SW 1271 (cell line): ENCODE measurements at places on chromosomes 2 and 18.

DNA sequence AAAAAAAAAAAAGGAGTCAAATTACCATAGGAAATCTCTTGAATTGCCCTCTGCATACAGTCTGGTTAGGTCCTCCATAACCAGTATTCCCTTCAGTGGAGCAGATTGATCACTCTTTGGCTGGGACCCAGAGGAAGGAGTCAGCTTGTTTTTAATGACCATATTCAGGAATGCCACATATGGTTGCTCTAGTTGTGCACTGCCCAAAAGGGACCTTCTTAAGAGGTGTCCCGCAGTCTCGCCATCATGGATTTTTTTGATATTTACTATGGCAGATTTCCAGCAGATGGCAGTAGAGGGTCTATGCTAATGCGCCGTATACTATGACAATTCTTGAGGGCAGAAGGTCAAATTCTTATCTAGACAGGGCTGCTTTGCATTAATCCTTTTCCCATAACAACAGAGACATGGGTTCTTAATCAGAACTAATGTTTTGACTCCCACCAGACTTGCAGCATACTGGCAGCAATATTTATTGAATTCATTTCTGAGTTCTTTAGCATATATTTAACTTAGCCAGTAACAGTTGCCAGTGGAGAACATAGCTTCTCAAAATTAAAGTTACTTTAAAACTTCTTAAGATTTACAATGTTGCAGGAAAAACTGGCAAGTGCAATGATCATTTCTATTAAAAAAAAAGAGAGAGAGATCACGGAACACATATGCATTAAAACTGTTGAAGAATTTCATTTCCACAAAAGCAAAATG lies 31.8 kb upstream of the INPP4A start:
- DNase-seq: peak; percentile 6

DNA sequence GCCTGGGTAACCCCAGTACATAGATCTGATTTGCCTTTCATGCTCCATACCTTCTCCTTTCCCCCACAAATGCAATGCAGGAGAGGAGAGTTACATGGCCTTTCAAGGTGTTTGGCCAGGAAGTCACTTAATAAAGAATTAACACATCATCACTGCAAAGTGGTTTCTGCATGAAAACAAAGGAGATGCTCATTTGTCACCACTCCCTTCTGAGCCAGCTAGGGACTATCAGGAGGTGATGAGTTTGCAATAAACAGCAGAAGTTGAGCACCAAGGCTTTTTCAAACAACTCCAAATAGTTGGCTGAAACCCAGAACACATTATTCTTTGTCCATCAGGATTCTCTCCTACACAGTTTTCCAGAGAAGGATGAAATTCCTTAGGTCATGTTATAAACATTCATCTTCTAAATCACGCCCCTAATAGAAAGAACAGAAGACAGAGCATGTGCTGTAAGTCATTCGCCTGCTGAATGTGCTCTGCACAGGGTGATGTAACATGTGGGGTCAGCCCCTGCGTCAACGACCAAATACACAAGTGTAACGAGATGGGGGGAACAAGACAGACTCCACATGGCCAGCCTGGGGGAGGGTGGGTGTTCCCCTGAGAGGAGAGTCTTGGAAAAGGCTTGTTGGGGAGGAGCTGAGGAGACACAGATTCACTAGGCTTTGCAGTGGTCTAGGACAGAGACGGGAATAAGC lies 87.3 kb upstream of the RMDN2 start:
- DNase-seq: no peak

DNA sequence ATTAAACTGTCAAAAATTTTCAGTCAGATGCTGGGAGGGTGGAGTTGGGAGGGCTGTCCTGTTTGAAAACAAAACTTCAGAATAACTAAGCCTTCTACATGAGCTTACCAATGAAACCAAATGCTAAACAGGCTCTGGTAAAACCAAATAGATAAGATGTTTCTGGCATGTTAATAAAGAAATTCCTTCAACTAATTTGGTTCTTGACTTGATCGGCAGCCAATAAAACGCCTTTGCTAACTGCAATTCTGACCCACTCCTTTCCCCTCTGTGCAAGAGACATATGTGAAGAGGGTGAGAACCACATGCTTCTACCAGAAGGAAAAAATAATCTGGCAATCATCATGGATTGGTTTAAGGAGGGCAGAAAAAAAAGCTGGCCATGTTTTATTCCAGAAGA lies 20.9 kb downstream of the MAP4K3 start:
- DNase-seq: no peak

DNA sequence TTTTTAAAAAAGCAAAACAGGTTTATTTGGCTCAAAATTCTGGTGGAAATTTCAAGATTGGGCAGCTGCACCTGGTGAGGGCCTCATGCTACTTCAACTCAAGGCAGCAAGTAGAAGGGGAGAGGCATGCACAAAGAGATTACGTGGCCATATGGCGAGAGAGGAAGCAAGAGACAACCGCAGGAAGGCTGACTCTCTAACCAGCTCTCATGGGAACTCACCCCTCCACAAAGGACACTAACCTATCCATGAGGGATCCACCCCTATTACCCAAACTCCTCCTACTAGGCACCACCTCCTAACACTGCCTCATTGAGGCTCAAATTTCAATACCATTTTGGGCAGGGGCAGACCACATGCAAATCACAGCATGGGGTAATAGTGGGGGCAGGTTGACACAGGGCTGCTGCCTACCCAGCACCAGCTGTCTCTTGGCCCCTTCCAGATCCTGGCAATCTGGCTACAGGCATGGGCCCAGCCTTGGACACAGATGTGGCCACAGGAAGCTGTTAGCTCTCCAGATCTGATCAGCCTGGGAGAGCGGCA lies 2.0 kb upstream of the CAPN10 start:
- no peak for DNase-seq

DNA sequence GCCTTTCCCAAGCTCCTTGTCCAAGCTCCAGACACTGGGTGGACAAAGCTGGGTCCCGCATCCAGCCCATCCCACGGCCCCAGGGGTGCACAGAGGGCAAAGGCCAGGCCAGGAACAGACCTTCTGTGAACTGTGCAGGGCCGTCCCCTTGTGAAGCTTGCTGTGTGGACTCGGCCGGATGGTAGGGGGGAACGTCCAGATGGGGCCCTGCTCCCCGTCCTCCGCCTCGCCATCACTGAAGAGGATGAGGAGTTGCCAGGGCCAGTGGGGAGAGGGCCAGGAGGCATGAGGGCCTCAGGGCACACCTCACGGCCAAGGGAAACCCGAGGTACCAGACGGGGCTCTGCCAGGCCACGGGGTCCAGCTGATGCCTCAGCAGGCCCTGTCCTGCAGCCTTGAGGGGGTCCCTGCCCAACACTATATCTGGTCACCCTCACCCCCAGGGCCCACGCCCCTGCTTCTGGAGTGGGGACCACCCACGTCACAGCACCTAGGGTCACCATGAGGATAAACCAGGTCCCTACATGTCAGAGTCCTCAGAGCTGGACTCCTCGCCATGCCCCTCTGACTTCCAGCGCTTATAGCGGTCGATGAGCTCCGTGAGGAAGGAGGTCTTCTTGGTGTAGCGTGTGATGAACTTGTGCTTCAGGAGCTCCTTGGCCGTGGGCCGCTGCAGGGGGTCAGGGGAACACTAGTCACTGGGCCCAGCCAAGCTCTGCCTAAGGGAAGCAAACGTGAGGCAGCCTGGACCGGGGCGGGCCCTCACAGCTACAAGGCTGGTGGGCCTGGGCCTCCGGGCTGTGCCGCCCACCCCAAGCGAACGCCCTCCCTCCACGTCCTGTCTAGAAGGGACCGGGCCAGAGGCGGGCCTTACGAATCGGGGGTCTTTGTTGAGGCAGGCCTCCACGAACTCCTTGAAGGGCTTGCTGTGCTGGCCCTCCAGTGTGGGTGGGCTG lies 10.0 kb downstream of the STK25 start:
- DNase-seq: no peak

DNA sequence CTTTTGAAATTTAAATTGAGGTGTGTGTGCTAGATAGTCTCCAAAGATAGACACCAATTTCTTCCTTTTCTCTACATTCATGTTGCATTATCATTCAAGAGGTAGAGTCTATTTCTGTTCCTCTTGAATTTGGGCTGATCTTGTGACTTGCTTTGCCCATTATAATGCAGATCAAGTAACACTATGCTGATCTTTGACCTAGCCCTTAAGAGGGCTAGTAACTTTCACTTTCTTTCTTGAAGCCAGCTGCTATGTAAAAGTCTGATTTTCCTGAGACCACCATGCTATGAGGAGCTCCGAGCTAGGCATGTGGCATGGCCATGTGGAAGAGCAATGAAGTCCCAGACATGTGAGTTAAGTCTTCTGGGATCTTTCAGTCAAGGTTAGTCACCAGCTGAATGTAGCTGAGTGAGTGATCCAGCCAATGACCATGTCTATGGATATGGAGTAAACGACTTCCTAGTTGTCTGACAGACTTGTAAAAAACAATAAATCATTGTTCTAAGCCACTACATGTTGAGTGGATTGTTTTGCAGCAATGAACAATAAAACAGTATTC lies 189.4 kb upstream of the CWC22 start:
- no peak for DNase-seq

- DNase-seq: no peak
These were observed at the start of gene DYSF for GRCh38 chr2:71453404-71454220. TSS of gene DYSF (plus strand) at chr2:71453561.

DNA sequence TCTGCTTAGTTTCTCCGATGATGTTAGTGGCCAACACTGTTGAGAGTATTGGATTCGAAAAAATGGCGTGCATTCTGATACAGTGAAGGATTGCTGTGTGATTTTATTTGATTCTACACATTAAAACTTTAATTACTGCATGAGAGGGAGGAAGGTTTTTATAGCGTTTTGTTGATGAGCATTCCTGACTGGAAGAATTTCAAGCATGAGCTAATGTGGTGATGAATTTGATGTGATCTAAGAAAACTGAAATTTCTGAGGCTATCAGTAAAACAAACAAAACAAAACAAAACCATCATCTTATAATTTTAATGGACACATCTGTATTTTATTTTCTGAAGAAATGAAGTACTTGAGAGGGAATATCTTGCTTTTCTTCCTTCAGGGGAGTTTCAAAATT lies 59.6 kb downstream of the ITGB6 start:
- no peak for DNase-seq

GRCh38 chr2:16283071-16283850 lies 342.9 kb downstream of the MYCN start:
- DNase-seq: no peak

DNA sequence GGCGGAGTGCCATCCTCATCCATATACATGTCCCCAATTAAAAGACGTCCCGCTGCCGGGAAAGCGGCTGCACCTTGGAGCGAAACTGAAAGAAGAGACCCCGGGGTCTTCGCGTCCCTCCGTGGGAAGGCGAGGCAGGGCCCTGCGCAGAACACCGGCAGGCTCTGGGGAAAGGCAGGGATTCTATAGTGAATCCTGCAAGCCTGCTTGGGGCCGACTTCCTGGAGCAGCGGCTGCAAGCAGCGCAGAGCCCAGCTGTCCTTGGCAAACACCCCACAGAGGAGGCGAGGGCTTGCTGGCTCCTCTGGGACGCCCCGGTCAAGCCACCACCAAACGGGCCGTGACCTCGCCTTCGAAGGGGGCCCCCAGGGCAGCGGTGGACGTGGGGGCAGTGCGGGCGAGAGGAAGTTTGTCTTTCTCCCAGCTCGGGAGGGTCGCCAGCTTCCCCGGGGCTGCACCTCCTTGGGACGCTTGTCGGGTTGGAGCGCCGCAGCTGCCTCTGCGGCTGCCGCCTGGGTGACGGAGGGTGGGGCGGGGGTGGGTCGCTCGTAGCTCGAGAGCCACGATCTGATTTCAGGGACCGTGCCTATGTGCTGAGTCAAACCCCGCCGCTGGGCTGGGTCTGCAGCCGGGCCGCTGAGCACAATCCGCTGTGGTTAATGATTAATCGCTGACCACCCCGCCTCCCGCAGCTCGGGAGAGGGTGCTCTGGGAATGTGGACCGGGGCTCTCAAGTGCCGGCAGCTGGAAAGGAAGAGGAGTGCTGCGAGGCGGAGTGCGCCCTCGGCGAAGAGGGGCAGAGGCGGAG lies 486 bp upstream of the GPR39 start:
- DNase-seq: peak; percentile 88

GRCh38 chr2:235468978-235469655 lies 24.7 kb upstream of the AGAP1 start:
- peak; percentile 25 for DNase-seq

GRCh38 chr2:233439191-233439590 lies 84.9 kb downstream of the DGKD start:
- DNase-seq: no peak

GRCh38 chr2:45494978-45495293 lies 116.1 kb downstream of the SRBD1 start:
- no peak for DNase-seq

- no peak for DNase-seq
These were observed 15.0 kb upstream of the ACMSD start for GRCh38 chr2:134823431-134823830.

- DNase-seq: no peak
These were observed 21.4 kb downstream of the DLGAP1 start for GRCh38 chr18:4433717-4434116.

- no peak for DNase-seq
These were observed 35.7 kb downstream of the AMER3 start for GRCh38 chr2:130790804-130791616.

- DNase-seq: no peak
These were observed 155.7 kb downstream of the MTCL1 start for GRCh38 chr18:8860845-8861642.

DNA sequence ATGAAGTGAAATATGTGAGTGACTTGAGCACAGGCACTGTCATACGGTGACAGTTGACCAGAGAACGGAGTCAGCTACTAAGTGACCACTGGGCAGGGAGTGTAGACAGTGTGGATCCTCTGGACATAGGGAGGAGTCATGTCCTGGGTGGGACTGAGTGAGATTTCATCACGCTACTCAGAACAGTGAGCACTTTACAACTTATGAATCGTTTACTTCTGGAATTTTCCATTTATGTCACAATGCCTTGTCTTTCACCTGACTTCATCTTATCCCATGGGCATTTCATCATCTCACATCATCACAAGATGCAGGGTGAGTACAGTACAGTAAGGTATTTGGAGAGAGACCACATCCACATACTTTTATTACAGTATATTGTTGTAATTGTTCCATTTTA lies 29.0 kb downstream of the PTPRM start:
- no peak for DNase-seq

DNA sequence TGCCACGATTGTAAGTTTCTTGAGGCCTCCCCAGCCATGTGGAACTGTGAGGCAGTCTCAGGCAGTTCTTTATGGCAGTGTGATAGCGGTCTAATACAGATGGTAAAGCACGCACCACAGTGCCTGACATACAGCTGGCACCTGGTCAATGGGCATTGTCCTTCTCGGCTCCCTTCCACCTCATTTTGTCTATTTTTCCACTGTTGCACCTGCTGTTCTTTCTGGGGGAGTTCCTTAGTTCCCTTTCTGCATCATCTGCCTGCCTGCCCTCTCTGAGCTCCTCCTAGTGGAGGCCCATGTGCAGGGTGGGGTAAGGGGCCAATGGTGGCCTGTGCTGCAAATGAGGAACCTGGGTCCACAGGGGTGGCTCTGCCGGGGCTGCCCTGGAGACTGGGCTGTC lies 157.6 kb downstream of the LPIN1 start:
- DNase-seq: no peak

DNA sequence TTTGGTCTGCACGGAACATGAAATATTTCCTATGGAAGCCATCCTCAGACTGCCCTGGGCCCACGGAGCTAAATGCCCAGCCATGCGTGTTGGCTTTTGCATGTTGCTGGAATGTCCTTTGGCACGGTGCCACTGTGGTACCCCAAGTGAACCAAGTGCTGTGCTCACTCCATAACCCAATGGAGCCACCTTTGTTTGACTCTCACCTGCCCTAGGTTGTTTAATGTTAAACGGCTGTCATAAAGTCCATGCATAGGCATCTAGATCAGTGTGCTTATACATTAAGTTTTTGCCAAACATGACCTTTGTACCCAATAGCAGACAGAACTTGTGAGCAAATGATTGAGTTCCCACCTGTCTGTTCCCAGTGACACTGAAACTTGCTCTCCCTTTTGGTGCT lies 59.9 kb upstream of the TMEM87B start:
- no peak for DNase-seq
